ENCODE measurements at places on chromosomes 1 and 21.

GRCh38 chr21:24280596-24280995 is 1326.7 kb downstream of the MRPL39 start:
- H3K4me1 ChIP-seq: no peaks in the 10 kb centered on the region
- no peak for DNase-seq
- H3K27me3 ChIP-seq: no peaks in the 10 kb centered on the region
- H3K36me3 ChIP-seq: no peaks in the 10 kb centered on the region
- no peak overlapping the region for H3K27ac ChIP-seq

- H3K4me3 ChIP-seq: no peak overlapping the region
- H3K36me3 ChIP-seq: no peaks in the 10 kb centered on the region
- no peak for DNase-seq
- no peaks in the 10 kb centered on the region for H3K4me1 ChIP-seq
- H3K27ac ChIP-seq: no peak overlapping the region
- no peaks in the 10 kb centered on the region for H3K27me3 ChIP-seq
Observed at GRCh38 chr21:26719750-26720149, 125.5 kb downstream of the ADAMTS1 start.

- no peak overlapping the region for H3K27ac ChIP-seq
- H3K27me3 ChIP-seq: no peaks in the 10 kb centered on the region
- no peak for DNase-seq
- no peak overlapping the region for H3K4me3 ChIP-seq
Observed at GRCh38 chr1:66778266-66778665, 22.8 kb downstream of the INSL5 start.

GRCh38 chr1:214386747-214387146 is 105.8 kb downstream of the SMYD2 start:
- H3K4me1 ChIP-seq: no peaks in the 10 kb centered on the region
- no peaks in the 10 kb centered on the region for H3K36me3 ChIP-seq
- no peak for DNase-seq
- no peak overlapping the region for H3K4me3 ChIP-seq

- H3K4me3 ChIP-seq: no peak overlapping the region
- no peaks in the 10 kb centered on the region for H3K27me3 ChIP-seq
- no peaks in the 10 kb centered on the region for H3K36me3 ChIP-seq
- no peak overlapping the region for H3K27ac ChIP-seq
Observed at GRCh38 chr1:201593200-201593921, 54.4 kb downstream of the NAV1 start.

- H3K4me1 ChIP-seq: no peaks in the 10 kb centered on the region
- H3K27me3 ChIP-seq: peaks cover 5% of the 10 kb centered on the region
- no peak overlapping the region for H3K4me3 ChIP-seq
- H3K27ac ChIP-seq: no peak overlapping the region
- no peaks in the 10 kb centered on the region for H3K36me3 ChIP-seq
- DNase-seq: no peak
Observed at GRCh38 chr1:176552999-176553398, 90.0 kb downstream of the PAPPA2 start.

All from CD4-positive, alpha-beta T cell (primary cell).